Smooth muscle cell of trachea (primary cell): ENCODE measurements at places on chromosomes 3 and 15. TPM values are rescaled to one million over a fixed set of nuclear protein-coding genes. Genes with fewer than 3 reads are reported as not detected.

ZNF385D gene
- 0.66 and 6.5 TPM in 2 replicates for total RNA-seq

ARPC4 gene
- total RNA-seq = 190 and 245 TPM in 2 replicates

CRTC3 gene
- total RNA-seq = 12.4 and 17.7 TPM in 2 replicates

SLC28A1 gene
- not detected in 2 replicates for total RNA-seq

SLC38A3 gene
- total RNA-seq = not detected in 2 replicates

ARRDC4 gene
- total RNA-seq = 9.2 and 16.9 TPM in 2 replicates

XIRP1 gene
- under 0.01 TPM in 1 of 2 replicates, not detected in the other for total RNA-seq

PCLAF gene
- 23.3 and 66.8 TPM in 2 replicates for total RNA-seq

ATP13A5 gene
- not detected in 2 replicates for total RNA-seq

ESYT3 gene
- total RNA-seq = 0.17 TPM in 1 of 2 replicates, not detected in the other

CHRNA5 gene
- 0.33 and 1.5 TPM in 2 replicates for total RNA-seq

SAMMSON gene
- total RNA-seq = not detected in 2 replicates

TRIP4 gene
- 12.1 and 17.9 TPM in 2 replicates for total RNA-seq

TRPM1 gene
- not detected in 2 replicates for total RNA-seq

CNTN3 gene
- total RNA-seq = 1.7 and 3.0 TPM in 2 replicates

TM4SF18 gene
- 0.44 TPM in 1 of 2 replicates, not detected in the other for total RNA-seq

LIPC gene
- 1.3 and 1.6 TPM in 2 replicates for total RNA-seq

ALPK3 gene
- 0.33 and 0.87 TPM in 2 replicates for total RNA-seq

AP3B2 gene
- total RNA-seq = 0.15 and 1.5 TPM in 2 replicates

GOLGA6A gene
- total RNA-seq = not detected in 2 replicates

OCA2 gene
- total RNA-seq = not detected in 2 replicates

RTP3 gene
- not detected in 2 replicates for total RNA-seq

SLCO2A1 gene
- not detected in 2 replicates for total RNA-seq

CLRN1 gene
- not detected in 2 replicates for total RNA-seq

CD80 gene
- total RNA-seq = 0.33 TPM in 1 of 2 replicates, not detected in the other

ALG1L2 gene
- total RNA-seq = 0.33 TPM in 1 of 2 replicates, not detected in the other

SH3GL3 gene
- total RNA-seq = 0.17 and 0.29 TPM in 2 replicates

JMJD7 gene
- total RNA-seq = 5.0 and 5.8 TPM in 2 replicates

RAD54L2 gene
- 19.5 and 20.0 TPM in 2 replicates for total RNA-seq

CLDN11 gene
- total RNA-seq = 211 and 779 TPM in 2 replicates

RBMS3 gene
- 45.7 and 48.0 TPM in 2 replicates for total RNA-seq

CORO2B gene
- total RNA-seq = 31.3 and 42.5 TPM in 2 replicates

SKOR1 gene
- 0.15 and 0.17 TPM in 2 replicates for total RNA-seq

FBXO40 gene
- under 0.01 TPM in 1 of 2 replicates, not detected in the other for total RNA-seq

GCSAM gene
- not detected in 2 replicates for total RNA-seq

CCDC14 gene
- total RNA-seq = 38.7 and 60.4 TPM in 2 replicates

XCR1 gene
- total RNA-seq = under 0.01 TPM in 1 of 2 replicates, not detected in the other

CELSR3 gene
- 1.0 and 3.5 TPM in 2 replicates for total RNA-seq

CLDN16 gene
- total RNA-seq = not detected in 2 replicates
